ENCODE measurements at places on chromosomes 11 and 22.

DNA sequence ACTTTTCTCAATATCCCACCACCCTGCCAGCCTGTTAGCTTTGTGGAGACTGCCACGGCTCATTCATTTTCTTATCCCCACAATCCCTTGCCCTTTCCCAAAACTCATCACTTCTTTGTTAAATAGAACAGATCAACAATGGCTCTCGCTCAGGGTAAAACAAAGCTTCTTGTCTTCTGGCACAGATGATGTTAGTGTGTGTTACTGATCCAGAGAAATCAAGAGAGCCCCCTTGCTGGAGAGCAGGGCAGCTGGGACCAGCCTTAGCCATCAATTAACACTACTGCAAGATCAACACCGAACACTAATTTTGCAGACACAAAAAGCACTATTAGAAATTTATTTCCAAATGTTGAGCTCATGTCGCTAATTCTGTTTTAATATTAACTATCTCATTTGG lies 420.9 kb downstream of the TENM4 start:
- DNase-seq, result no peak

DNA sequence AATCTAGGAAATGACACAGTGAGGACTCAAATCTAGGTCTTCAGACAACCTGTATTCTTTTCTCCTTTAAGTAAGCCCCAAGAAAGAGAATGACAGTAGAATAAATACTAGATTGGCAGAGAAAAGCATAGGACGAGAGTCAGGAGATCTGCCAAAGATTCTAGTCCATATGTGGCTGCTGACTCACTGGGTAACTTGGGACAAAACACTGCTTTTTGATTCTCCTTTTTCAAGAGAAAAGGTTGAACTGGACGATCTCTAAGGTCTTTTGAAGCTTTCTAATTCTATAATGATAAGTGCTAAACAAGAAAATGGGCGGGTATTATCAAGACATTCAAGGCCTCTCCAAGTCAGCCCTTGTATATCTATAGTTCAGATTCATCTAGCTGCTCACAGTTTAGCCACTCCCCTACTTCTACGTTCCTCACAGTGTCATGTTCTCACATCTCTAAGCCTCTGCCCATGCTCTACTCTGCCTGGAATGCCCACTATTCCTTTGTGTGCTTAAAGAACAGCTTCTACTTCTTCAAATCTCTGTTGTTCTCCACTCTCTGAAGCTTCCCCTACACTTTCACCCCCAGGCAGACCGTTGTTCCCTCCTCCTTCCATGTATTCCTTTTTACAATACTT lies 53.0 kb downstream of the RELT start:
- no peak for DNase-seq

- no peak for DNase-seq
Measured at GRCh38 chr22:45218976-45219375, 21.7 kb downstream of the KIAA0930 start.

GRCh38 chr11:128687321-128687720 lies 6.6 kb upstream of the FLI1 start:
- DNase-seq, result no peak

GRCh38 chr11:93623920-93624319 lies 37.6 kb upstream of the CEP295 start:
- no peak for DNase-seq

- DNase-seq, result no peak
Measured at GRCh38 chr11:118272001-118272400, 7.9 kb upstream of the MPZL2 start.

DNA sequence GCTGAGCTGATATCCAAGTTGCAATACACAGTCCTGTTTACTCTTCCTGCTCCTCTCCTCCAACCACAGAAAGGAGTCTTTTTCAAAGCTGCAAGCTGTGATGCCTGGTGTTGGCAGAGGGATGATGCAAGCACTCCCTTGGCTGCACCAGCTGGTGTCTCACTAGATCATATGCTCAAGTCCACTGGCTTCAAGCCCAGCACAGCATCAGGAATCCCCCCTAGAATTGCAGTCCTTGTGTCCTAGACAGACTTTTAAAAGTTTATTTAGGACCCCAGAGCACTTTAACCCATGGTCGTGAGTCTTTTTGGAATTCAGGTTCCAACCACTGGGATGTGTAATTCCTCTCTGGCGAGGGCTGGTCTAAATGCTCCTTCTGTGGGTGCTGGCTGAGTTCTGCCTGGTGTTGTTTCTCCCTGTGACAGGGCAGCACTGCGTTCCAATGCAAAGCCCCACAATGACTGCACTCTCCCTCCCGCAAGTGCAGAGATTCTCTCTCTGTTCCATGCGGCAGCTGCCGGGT lies 1.9 kb upstream of the HEPN1 start:
- DNase-seq, result no peak

DNA sequence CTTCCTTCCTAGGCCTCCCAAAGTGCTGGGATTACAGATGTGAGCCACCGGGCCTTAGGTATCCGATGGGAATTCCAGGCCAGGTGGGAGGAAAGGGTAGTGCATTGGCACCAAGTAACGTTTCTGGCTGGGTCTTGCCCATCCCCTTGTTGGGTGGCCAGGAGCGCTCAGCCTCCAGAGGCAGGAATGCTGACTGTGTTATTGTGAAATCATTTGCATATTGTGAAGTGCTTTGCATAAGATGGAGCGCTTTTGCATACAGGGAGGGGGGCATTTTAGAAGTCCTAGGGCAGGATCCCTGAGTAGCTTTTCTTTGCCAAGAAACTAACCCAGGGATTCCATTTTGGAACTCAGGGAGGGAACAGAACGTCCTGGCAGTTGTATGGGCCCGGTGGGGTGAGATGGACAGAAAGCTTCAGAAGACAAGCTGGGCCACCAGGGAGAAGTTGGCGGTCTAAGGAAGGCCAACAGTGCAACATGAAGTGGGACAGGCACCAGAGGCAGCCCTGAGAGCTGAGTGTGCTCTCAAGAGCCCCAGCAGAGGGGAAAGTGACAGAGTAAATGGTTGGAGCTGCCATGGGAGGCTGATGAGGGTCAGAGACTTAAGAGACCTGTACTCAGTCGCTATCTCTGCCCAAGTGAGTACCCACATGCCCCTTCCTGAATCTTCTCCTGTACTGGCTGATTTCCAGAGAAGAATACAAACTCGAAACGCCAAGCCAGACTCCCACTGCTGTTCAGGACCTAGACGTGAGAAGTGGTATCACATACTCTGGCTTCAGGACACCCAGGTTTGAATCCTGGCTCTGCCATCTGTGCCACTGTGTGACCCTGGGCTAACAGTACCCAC lies 1.3 kb upstream of the SLC39A13 start:
- no peak for DNase-seq

GRCh38 chr11:6623391-6624363 lies 4.5 kb upstream of the TPP1 start:
- DNase-seq, result no peak

GRCh38 chr11:77351281-77351886 lies 49.9 kb upstream of the GDPD4 start:
- no peak for DNase-seq

- no peak for DNase-seq
Measured at GRCh38 chr22:46462726-46463371, 74.6 kb downstream of the CELSR1 start.

DNA sequence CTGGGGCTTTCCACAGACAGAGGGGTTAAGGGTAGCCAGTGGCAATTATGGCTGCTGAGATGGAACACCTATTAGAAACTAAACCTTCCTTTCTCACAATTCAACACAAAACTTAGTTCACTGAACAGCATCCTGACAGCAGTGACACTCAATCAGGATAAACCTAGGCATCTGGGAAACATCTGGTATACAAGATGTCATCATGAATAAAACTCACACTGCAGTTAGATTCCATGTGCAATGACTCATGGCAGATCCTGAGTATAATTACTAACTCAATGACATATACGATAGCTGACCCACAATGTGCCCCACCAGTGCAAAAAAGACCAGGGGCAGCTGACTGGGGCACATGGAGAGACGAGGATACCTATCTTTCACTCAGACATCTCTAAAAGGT lies 17.7 kb downstream of the RBFOX2 start:
- DNase-seq, result no peak

DNA sequence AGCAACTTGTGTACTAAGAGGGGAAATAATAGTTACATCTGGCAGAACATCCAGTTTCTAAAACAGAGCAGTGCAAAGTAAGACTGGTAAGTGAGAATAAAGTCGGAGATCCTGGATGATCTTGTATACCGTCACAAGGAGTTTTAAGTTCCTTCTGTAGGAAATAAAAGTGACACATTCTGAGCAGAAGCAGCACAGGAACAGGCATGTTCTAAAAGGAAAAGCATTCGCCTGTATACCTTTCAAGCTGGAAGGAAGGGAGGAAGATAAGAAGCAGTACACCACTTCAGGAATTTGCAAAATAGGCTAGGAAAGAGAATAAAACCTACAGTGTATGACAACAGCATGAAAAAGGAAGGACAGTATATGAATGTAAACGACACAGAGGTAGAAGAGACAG lies 106.2 kb upstream of the TP53AIP1 start:
- DNase-seq, result no peak

DNA sequence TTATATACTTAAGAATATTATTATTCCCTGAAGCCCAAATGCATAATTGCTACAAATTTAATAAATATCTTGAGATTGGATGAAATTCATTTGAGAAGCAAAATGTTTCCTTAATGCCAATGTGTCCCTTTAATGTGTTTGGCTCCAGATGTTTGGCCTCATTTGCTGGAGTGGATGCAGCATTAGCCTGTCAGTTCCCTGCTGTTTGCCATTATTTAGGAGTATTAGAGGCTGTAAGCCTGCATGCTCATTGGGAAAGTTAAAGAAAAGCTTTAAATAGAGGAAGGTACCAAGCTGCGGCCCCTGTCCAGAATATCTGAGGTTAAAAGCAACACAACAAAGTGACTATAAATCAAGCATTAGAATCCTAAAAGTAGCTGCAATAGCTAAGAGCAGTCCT lies 54.8 kb upstream of the PITPNB start:
- no peak for DNase-seq

DNA sequence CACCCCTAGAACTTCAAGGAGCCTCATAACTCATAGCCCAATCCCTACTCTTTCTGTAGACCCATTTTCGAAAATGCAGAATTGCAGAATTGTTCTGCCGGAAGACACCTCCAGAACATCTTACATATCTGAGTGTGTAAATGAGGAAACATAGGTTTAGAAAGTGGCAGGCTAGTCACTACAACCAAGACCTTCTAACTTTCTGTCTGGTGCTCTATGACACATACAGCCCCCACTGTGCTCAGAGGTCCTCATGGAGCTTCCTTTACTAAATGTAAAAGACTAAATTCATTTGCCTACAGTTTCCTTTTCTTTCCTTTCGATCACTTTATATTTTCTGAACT lies 132.1 kb upstream of the DDI1 start:
- DNase-seq, result no peak

- DNase-seq, result no peak
Measured at GRCh38 chr11:110261195-110262071, 35.0 kb downstream of the RDX start.

GRCh38 chr11:112771851-112772250 lies 189.4 kb upstream of the NCAM1 start:
- no peak for DNase-seq

DNA sequence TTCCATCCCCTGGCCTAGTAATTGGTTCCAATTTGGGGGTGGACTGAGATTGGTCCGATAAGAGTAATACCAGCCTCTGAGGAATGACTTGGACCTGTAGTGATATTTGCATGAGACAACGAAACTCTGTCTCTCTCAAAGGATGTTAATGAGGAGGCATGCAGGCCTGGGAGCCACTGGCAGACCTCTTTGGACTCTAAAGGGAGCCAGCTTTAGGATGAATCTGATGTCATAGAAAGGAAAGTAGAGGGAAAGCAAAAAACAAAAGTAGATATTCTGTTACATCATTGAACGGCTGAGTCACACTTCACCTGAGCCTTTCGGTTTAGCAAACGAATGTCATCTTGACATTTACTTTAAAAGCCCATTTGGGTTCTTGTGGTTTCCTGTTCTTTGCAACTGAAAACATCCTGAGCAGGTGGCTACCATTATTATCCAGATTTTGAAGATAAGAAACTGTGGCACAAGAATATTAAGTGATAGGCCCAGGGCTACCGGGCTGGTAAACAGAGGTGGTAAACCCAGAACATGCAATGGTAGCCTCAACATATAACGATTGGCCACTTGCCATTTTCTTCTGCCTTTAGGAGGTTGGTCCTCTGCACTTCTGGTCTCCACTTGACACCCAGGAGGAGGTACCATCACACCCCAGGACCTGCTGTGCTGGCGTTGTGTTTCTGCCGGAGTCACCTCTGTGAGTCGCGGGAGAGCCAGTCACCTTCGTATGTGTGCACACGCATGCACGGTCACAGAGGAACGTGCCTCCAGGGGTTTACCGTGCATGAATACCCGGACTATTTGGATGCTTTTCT lies 42.7 kb downstream of the RTL6 start:
- peak; percentile 56 for DNase-seq

- DNase-seq, result no peak
Measured at GRCh38 chr11:120565466-120566155, 54.1 kb downstream of the GRIK4 start.

- DNase-seq, result no peak
Measured at GRCh38 chr22:30968015-30968923, at the start of gene MORC2. Gene MORC2 (minus strand): TSS chr22:30968774. CDS start chr22:30967889, 885 bp downstream.

- no peak for DNase-seq
Measured at GRCh38 chr22:37233751-37234631, 10.1 kb downstream of the RAC2 start.

DNA sequence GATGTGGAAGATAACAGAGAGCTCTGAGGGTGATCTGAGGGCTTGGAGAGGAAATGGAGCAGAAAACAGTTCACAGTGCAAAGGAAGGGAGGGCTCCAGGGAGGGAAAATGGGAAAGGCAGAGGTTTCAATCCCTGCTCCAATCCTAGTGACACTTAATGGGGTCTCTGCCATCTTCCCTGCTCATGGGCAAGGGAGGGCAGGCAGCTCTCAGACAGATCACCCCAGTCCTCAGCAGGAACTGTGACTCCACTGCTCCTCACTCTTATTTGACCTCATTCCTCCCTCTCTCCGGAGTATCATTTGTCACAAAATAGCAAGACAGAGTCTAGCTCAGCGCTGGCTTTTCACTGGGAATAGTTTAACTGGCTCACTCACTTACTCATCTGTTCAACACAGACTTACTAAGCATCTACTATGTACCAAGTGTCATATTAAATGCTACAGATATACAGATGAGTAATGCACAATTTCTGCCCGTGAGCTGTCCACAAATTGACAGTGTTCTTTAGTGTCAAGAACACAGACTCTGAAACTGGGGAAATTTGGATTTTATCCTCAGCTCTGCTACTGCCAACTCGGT lies 817.4 kb downstream of the OPCML start:
- DNase-seq, result no peak

GRCh38 chr11:64834723-64835615 lies 9.5 kb downstream of the CDC42BPG start:
- DNase-seq, result no peak

Measured in T follicular helper cell (primary cell).